ENCODE measurements at places on chromosomes 11 and 22.

DNA sequence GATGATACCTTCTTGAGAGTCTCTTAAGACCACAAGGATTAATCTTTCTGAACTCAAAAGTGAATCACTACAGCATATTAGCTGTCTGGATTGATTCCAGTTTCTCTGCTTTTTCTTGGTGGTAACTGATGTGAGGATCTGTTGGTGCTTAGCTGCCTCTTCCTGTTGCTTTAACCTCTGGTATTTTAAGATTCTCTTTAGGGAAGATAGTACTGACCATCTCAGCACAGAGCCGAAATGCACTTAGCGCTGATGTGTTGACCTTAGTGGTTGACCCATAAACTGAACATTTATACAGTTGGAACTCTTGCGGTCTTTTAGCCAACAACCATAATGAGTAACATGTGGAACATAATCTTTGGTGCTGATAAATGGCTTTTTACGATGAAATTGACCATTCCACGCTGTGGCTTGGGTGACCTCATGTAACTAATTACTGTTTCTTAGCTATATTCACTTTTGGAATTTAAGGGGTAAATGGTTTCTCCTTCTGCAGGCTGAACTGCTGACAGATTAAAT is 33.7 kb downstream of the APLP2 start:
- DNase-seq = no peak

- no peak for DNase-seq
These were observed 225.6 kb downstream of the TMEM135 start for GRCh38 chr11:87263264-87263838.

DNA sequence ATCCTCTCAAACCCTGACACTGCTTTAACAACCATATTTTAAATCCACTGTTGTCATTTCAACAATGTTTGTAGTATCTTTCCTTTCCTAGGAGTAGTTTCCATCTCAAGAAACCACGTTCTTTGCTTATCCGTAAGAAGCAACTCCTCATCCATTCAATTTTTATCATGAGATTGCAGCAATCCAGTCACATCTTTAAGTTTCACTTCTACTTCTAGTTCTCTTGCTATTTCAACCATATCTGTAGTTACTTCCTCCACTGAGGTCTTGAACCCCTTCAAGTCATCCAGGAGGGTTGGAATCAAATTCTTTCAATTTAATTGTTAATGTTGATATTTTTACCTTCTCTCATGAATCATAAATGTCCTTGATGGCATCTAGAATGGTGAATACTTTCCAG is 22.4 kb downstream of the CCDC82 start:
- DNase-seq = no peak

GRCh38 chr11:111788051-111788450 is 21.9 kb upstream of the PPP2R1B start:
- peak; percentile 9 for DNase-seq

DNA sequence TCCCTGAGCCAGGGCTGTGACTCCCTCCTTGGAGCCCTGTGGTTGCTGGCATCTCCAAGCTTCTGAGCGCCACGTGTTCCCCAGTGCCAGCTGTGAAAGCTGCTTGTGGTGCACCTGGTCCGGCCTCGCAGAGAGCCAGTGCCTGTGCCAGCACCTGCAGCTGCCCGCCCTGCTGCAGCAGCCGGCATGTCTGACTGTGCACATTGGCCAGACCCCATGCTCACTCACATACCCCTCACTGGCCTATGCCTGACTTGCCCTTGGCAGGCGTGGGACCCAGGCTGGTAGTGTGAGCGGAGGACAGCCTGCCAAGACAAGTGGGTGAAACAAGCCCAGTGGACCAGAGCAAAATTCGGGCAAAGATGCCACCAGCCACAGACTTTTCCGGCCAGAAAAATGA is 9.8 kb downstream of the MRPL48 start:
- no peak for DNase-seq

DNA sequence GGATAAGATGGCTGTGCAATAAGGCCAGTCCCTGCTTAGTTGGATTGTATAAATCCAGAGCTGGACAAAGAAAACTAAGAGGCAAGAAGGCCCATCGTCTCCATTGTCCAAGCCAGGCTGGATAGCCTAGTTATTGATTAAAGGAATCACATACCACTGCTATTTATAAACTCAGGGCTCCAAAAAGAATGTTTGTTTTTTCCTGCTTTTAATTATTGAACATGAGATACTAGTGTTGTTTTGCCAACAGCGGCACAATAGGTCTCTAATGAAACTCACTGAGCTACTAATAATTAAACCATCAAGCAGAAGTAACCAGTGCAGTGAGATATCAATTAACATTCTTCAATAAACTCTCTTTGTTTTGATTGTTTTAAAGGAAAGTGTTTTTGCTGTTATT is 259.7 kb downstream of the INSC start:
- no peak for DNase-seq

- no peak for DNase-seq
These were observed 188.2 kb upstream of the ANO3 start for GRCh38 chr11:26143566-26144290.

- DNase-seq = no peak
These were observed 13.7 kb downstream of the KMT5B start for GRCh38 chr11:68199295-68199987.

GRCh38 chr22:45992737-45993136 is 15.8 kb upstream of the WNT7B start:
- DNase-seq = no peak

DNA sequence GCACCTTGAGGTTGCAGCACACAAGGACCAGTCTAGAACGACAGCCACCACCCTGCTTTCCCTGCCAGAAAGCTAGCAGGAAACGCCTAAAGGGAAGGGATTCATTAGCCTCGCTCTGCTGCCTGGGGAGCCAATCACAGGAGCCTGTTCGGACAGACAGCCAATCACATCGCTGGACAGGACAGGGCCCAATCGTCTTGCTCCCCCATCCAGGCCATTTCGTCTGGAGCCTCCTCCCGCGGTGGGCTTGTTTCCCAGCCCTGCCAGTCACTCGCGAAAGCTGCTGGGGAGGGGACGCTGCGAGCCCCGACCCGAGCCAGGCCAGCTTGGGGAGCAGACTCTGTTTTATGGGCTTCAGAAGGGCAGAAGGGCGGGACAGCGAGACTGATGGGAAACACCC is 79.8 kb upstream of the NCAM1 start:
- DNase-seq = no peak

DNA sequence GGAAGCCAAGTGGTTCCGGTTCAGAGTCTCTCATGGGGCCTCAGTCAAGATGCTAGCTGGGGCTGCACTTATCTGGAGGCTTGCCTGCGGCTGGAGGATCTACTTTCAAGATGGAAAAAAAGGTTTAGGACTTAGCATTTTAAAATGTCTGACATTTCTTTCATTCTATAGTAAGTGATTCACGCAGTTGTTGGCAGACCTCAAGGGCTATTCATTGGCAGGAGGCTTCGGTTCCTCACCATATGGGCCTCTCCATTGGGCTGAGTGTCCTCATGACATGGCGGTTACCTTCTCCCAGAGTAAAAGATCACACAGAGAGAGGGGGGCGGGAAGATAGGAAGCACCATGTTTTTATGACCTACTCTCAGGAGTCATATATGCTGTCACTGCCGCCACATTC is 298.0 kb upstream of the PLET1 start:
- no peak for DNase-seq

DNA sequence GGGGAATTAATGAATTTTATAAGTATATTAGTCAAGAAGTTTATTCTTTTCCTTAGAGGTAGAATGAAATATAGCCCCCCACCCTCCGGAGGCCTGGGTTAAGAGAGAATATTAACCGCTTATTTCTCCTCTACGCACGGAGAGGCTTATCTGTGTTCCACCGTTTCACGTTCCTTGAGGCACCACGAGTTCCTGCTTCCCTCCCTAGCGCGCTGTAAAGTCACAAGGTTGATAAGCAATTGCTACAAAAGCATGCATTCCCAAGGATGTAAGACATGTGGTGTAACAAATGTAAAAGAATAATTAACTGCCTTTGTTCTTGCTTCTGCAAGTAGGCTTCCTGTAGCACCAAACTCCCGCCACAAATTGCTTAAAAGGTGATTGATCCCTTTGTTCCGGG is 1.5 kb upstream of the ANKRD42 start:
- DNase-seq = no peak

- DNase-seq = no peak
These were observed 1085.3 kb downstream of the DLG2 start for GRCh38 chr11:84541731-84542340.

DNA sequence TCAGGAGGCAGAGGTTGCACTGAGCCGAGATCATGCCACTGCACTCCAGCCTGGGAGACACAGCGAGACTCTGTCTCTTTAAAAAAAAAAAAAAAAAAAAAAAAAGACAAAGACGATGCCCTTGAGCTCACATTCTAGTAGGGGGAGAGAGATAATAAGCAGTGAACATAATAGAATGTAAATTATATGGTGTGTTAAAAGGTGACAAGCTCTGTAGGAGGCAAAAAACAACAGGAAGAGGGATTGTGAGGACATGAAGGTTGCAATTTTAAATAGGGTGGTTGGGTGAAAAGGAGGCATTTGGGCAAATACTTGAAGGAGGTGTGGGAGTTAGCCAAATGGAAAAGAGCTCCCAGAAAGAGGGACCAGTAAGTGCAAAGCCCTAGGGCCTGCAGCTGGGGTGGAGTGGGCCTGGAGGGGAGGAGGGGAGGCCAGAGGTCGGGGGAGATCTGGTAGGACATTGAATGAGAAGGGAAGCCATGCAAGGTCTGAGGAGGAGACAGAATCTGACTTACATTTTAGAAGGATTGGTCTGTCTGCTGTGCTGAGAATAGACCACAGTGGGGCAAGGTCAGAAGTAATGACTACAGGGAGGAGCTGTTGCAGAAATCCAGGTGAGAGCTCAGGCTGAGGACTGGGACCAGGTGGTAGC is 26.6 kb downstream of the P2RY2 start:
- DNase-seq = no peak

GRCh38 chr11:93059117-93059957 is 89.9 kb downstream of the MTNR1B start:
- no peak for DNase-seq

- DNase-seq = no peak
These were observed 1.4 kb upstream of the PPARA start for GRCh38 chr22:46148816-46149511.

DNA sequence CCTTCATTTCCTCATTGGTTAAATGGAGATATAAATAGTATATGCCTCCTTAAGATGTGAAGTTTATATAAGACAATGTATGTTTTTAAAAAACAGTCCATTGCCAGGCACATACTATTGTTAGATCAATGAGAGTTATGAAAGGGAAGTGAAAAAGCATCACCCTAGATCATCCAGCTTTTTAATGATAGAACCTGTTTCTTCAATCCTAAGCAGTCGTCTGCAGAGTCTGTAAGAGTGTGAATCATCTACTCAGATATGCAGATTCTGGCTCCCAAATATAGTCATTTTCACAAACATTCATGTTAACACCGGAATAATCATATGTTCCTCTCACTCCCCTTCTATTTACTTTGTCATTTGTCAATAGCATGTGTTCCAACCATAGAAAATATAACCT is 65.3 kb upstream of the SLN start:
- DNase-seq = no peak

DNA sequence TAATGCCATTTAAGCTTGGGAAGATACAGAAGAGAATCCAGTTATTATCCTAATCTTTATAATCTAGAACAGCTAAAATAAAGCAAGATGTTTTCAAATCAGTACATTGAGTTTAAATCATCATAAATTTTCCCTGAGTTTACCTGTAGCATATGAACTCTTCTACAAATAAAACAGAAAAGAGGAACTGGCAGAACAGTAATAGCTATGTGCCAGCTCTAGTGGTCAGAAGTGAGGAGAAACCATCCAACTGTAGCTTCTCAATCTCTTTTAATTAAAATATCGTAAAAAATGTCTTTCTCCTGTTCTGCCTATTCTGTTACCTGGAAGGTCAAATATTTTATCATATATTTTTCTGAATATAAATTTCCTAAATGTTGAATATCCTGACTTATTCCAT is 266.9 kb downstream of the SOX6 start:
- DNase-seq = no peak

- DNase-seq = no peak
These were observed 282.1 kb downstream of the BRD1 start for GRCh38 chr22:49545606-49546005.

DNA sequence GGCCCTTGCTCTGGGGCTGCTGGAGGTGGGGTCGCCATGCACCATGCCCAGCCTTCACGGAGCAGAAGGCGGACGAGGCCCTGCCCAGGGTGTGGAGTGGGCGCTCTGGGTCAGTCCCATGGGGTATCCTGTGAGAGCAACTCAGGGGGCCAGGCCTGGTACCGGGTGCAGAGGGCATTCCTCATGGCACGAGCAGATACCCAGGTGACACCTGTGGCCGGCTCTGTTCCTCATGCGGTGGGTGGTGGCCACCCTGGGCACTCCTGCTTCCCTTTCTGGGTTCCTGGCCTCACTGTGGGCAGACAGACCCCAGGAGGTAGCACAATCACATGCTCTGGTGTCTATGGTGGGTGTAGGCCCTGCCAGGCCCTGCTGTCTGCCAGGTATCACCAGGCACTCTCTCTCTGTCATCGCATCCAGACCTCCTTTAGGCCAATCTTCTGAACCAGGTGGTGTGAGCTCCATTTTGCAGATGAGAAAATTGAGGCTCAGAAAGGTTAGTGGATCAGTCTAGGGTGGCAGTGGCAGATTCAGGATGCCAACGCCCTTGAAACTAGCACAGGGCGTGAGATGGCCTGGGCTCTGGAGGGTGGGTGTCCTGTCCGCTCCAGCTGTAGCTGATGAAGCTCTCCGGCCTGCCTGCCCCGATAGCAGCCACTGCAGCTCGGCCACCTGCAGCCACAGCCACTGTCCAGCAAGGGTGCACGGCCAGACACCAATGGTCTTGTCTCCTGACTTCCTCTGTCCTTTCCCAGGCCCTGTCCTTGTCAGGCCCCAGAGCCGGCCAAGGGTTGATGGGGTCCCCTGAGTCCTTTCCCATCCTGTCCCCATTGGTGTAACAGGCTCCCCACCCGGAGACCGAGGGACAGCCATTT is 15.1 kb downstream of the DGKZ start:
- no peak for DNase-seq

GRCh38 chr11:93784935-93785360 is 866 bp downstream of the MED17 start:
- no peak for DNase-seq

DNA sequence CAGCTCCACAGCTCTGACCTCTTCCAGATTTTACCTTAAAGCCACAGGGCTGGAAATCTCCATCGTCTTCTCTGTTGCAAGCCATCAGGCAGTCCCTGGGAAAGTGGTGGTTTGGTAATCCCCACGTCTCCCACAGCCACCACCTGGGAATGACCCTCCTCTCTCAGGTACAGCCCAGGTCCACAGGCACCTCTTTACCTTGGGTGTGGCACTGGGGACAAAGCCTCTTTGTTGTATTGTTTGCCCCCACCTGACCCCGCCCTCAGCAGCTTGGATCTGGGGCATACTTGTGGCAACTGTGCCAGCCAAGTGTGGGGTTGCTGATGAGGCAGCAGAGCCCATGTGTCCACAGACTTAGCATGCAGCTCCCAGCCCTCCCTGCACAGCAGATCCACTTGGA is 77.6 kb downstream of the LRRC32 start:
- no peak for DNase-seq

DNA sequence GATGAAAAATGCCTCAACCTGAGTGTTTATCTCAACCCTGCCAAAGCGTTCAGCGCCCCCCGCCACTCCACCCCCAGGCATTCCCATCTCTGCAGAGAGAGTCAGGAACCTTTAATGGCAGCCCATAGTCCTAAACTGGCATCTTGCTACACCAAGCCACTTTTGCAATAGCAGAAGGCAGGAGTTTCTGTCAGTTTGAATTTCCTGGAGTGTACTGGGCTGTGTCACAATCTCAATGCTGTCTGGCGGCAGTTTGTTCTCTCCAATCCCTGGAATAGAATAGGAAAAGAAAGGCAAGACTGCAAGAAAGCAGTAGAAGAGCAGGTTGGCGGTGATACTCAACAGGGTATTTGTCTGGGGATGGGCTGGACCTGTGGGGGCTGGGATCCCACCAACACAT is 32.9 kb upstream of the FLI1 start:
- DNase-seq = peak; percentile 69
